ENCODE measurements at places on chromosomes 4 and X. TPM values are rescaled to one million over a fixed set of nuclear protein-coding genes. Genes with fewer than 3 reads are reported as not detected.
A peak's percentile ranks its signal among the peaks of the same experiment; 100 is the strongest.

Gene PGK1
- total RNA-seq, result 241 TPM

- DNase-seq, result no peak
Measured at GRCh38 chrX:70755850-70756249, 152.7 kb downstream of the TEX11 start.

DNA sequence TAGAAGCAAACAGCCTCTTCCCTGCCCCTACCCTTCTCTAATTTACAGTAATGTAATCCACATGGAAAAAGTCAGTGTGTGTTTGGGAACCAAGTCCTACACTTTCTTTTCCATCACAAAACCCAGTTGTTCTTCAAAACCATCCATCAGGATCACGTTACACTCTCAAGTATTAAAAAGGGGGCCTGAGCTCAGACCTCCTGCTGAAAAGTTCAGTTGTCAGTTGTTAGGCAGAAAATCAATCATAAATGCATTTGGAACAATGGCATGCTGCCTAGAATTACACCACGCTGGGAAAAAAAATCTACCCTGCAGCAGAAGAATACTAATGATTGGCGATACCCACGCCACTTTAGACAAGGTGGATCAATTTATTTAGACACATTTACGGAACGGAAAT lies 236.5 kb downstream of the PARM1 start:
- DNase-seq, result no peak

DNA sequence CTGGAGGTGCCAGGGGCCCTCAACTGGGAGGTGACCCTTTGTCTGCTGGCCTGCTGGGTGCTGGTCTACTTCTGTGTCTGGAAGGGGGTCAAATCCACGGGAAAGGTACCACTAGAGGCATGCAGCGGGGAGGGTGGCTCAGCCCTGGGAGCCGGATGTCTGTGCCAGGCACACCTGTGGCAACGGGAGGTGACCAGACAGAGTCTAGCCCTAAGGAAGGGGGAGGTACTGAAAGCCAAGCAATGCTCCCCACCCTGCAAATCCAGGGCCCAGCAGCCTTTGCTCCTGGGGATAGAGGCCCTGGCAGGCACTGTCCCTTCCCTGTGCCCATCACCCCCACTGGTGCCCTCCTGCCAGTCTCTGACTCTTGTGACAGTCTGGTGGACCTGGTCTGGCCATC lies 4.3 kb downstream of the SLC6A8 start:
- DNase-seq, result no peak

GRCh38 chrX:42920752-42921151 lies 142.8 kb upstream of the PPP1R2C start:
- peak; percentile 86 for DNase-seq

- no peak for DNase-seq
Measured at GRCh38 chr4:54942721-54943120, 182.7 kb downstream of the KDR start.

- DNase-seq, result no peak
Measured at GRCh38 chr4:2286904-2287593, 25.1 kb upstream of the MXD4 start.

Gene PABPC4L
- total RNA-seq, result not detected

- no peak for DNase-seq
Measured at GRCh38 chr4:56783986-56784385, 37.5 kb downstream of the SPINK2 start.

Gene SOX3
- total RNA-seq, result not detected

- peak; percentile 38 for DNase-seq
Measured at GRCh38 chr4:153822316-153822715, 33.4 kb upstream of the SFRP2 start.

Gene UBE2K
- total RNA-seq, result 105 TPM

DNA sequence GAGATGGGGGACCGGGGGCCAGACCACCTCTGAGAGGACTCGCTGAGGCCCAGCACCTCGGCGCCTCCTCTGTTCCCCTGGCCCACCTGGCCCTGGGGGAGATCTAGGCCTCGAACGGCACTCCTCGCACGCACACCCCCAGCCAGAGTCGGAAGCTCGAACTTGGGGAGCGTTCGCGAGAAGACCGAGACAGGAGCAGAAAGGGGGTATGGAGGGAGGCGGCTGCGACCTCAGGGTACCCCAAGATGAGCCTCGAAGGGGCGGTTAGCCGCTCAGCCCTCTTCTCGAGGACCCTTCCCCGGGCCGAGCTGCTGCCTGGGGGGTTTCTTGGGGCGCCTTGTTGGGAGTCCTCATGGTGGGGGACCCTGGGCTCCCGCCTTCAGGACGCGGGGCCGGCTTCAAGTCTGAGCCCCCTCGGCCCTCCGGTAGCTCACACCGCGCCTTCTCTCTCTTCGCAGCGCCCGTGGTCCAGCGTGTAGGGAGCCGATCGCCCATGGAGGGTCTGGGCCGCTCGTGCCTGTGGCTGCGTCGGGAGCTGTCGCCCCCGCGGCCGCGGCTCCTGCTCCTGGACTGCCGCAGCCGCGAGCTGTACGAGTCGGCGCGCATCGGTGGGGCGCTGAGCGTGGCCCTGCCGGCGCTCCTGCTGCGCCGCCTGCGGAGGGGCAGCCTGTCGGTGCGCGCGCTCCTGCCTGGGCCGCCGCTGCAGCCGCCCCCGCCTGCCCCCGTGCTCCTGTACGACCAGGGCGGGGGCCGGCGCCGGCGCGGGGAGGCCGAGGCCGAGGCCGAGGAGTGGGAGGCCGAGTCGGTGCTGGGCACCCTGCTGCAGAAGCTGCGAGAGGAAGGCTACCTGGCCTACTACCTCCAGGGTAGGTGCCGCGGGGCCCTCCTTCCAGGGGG lies 706 bp downstream of the DUSP9 start:
- DNase-seq, result no peak

DNA sequence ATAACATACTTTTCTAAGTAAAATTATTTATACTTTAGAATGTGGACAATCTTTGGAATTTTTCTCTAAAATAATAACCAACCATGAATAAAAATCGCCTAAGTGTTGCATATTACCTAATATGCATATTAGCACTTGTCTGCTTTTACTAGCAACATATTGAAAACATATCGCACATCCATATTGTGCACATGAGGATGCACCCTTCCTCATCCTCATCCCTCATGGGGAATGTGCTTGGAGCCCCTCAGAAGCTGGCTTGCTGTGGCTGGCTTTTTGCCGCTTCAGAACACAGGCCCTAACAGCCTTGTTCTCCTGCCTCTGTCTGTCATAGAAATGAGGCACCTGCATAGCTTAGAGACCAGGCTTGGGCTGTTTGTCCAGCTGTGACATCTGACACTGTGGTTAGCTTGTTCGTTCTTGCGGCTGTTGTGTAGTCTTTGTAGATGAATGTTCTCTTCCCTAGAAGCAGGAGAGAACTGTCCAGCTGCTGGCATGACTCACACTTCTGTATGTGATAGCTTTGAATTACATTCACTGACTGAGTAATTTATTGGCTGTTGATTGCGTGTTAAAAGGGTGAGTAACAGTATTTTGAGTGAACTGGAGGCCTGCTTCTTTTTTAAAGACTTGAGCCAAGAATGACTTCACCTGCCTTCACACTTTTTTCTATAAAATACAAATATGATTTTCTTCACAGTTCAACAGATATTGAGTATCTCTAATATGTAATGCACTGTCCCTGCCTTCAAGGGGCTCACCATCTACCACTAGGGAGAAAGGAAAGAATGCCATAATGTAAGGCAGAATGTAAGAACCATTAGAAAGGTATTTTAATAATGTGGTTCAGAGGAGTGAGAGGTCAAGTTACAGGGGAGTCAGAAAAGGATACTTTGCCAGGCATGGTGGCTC lies 81.9 kb downstream of the HMGB2 start:
- DNase-seq, result peak; percentile 99

DNA sequence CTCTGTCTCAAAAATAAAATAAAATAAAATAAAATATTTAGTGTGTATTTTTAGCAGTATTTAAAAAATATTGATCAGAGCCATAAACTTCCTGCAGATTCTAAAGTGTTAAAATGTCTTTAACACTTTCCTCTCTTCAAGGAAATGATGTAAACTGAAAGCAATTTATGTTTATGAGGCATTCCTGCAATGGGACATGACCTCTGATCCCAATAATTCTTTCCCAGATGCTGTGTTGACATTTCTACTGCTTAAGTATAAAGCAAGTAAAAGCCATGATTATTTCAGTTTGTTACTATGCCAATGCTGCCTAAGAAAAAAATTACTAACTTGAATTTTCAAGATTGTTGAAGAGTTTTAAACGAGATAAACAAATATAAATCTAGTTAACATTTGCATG lies 29.0 kb downstream of the COQ2 start:
- DNase-seq, result no peak

GRCh38 chr4:154406018-154406795 lies 85.4 kb downstream of the DCHS2 start:
- no peak for DNase-seq

Gene CFAP47
- not detected for total RNA-seq

DNA sequence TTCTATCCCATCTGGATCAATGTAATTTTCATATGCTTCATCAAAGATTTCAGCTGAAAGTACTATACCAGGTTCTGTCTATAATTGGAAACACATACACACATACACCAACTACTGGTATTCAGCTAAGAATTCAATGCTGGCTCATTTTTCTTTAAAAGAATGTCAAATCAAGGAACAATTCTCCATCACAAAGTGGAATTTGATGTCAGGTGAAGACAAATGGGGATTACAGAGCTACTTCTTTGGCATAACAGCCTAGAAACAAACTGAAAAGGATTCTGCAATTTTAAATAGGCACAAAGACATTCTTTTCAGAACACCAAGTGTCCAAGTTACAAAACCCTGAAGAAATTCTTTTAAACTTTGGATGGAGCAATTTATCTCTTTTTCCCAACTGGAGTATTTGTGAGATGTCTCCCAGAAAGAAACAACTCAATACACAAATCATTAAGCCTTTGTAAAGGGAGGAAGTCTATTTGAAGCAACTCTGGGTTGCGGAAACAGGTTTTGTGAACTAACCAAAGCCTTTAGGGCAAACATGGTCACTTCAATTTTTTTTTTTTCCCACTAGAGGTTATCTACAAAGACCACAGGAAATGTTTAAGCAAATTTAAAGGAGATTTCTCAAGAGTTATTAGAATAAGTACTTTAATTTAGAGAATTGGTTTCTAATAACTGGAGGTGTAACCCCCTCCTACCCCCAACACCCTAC lies 1.9 kb upstream of the FAM9C start:
- DNase-seq, result no peak

DNA sequence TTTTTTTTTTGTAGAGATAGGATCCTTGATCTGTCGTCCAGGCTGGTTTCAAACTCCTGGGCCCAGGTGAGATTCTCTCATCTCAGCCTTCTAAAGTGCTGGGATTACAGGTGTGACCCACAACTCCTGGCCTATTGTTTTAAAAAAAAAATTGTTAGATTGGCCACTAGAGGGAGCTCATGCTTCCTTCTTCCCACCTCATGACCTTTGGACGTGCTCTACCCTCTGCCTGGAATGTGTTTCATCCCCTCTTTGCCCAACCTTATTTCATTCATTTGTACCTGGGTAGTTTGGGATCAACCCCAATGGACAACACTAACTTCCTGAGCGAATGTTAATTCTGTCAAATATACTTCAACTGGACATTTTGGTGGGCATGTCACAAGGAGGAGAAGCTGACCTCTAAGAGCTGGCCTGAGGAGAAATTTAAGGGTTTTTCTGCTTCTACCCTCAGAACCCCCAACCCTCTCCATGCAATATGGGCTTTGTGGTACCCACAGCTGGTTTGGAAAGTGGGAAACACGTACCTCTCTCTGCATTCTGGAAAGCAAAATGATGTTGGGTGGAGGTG lies 6.4 kb downstream of the PPEF2 start:
- DNase-seq, result peak; percentile 11

DNA sequence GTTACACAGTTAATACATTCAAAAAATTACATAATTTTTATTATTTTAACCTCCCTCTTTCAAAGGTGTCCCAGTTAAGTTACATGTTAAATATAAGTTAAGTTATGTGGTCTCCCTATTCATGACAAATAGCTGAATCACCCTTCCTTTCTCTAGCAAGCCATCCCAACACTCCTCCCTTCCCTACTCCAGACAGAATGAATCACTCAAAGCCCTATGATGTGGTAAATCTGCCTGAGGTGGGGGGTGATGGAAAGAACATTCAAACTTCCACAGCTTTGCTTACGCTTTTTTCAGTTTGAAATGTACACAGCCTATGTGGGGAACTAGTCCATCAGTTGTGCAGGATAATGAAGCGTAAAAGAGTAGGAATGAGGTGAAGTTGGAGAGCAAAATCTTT lies 90.2 kb downstream of the CXCL13 start:
- peak; percentile 95 for DNase-seq

DNA sequence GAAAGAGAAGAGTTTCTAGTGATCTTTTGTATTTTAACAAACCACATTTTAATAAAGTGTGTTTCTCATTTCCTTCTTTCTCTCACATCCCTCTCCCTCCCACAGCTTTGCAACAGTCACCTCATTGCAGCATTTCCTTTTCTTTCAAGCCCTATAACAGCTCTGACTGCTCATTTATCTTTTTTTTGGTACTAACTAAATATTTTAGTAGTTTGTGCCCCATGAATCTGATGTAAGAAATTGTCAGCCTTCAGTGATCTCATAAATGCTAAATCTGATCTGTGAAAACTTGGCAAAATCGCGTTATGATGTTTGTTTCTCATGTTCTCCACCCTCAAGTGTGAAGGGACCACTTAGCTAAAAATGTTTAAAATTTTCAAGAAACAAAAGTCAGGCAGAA lies 258.5 kb upstream of the SLIT2 start:
- no peak for DNase-seq

- peak; percentile 19 for DNase-seq
Measured at GRCh38 chr4:94127707-94128328, 79.8 kb upstream of the SMARCAD1 start.

DNA sequence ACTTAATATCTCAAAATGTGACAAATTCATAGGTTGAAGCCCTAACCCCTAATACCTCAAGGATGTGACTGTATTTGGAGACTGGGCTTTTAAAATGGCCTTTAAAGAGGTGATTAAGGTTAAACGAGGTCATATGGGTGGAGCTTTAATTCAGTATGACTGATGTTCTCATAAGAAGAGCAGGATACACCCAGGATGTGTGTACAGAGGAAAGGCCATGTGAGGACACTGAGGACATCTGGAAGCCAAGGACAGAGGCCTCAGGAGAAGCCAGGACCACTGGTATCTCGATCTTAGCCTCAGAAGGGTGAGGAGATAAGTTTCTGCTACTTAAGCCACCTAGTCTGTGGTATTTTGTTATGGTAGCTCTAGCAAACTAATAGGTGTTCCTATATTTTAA lies 49.0 kb upstream of the SHISA3 start:
- DNase-seq, result no peak

Gene SMIM10
- not detected for total RNA-seq

Gene EXOC1L
- total RNA-seq, result not detected

DNA sequence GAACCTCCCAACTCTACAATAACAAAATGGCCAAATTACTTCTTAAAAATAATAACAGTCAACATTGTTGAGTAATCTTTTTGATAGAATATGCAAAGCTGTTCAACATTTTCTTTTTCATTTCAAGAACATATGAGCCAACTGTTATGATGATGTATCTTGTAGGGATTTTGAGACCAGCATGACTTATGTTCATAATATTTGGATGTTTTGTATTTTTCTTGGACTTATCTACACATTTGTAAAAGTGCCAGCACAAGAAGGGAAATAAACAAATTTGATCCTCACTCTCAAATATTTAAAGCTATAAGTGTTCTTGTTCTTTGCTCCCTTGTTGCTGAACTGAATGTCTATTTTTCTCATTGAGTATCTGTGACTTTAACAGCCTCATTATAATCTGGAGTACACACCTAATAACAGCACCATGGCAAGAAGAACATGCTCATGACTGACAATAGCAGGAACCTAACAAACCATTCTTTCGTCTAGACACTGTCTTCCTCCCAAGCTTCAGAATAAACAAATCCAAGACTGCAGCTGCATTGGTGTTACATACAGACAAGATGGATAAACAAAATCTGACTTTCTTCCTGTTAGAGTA lies 1049.7 kb downstream of the FAT4 start:
- no peak for DNase-seq

- no peak for DNase-seq
Measured at GRCh38 chr4:24794051-24794450, 1.3 kb upstream of the SOD3 start.

Data from mammary epithelial cell (primary cell).